Thoracic aorta (tissue), 2 donors: ENCODE measurements at places on chromosomes 7 and 10. TPM values are rescaled to one million over a fixed set of nuclear protein-coding genes. Genes with fewer than 3 reads are reported as not detected.
A peak's percentile ranks its signal among the peaks of the same experiment; 100 is the strongest.

DNA sequence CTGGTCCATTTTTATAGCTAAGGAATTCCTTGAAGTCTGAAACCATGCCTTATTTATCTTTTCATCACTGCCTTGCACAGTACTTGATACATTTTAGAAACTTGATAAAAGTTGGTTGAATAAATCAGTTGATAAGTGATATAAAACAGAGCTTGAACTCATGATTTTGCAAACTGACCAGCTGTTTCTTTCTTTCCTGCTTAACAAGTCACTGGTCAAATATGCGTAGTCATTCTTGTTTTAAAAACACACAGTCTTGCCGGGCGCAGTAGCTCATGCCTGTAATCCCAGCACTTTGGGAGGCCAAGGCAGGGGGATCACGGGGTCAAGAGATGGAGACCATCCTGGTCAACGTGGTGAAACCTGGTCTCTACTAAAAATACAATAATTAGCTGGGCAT lies 6.3 kb downstream of the TPST1 start:
- no peak for DNase-seq

- DNase-seq: no peak
Measured at GRCh38 chr7:99949645-99950228, 20.3 kb upstream of the GJC3 start.

- DNase-seq: no peak
Measured at GRCh38 chr10:128713471-128713870, 587.2 kb upstream of the MKI67 start.

- no peak for DNase-seq
Measured at GRCh38 chr10:125629758-125630376, 53.1 kb downstream of the TEX36 start.

DNA sequence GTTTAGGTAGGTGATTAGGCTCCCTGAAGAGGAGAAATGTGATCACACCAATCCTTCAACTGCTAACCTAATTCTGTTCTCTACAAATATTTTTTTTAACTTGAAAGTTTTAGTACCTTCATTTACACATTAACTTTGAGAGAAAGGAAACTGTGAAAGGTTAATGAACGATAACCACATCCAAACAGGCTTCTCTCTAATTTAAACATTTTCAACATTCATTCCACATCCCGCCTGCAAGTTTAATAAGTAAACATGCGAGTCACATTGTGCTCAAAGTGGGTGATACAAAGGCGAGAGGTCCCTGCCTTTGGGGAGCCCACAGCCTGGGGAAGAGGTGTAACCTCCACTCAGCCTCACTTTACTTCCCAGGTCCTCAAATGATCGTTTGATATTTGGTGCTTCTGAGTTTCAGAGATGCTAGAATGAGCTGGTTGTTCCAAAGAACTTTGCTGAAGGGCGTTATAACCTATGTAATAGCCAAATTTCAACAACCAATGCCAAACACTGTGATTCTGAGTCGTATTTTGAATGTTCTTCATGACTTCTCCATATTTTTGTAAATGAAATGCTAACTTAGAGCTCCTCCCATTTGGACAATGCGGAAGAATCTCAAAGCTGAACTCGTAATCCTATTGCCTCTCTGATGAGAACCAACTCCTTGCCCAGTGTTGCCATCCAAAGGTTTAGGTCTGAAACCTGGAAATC lies 47.5 kb downstream of the DENND2A start:
- DNase-seq: no peak

The HYAL4 gene
- total RNA-seq: not detected

The CREB5 gene
- total RNA-seq: 44.4 TPM

GRCh38 chr10:103493916-103494877 lies 692 bp downstream of the NEURL1 start:
- no peak for DNase-seq

DNA sequence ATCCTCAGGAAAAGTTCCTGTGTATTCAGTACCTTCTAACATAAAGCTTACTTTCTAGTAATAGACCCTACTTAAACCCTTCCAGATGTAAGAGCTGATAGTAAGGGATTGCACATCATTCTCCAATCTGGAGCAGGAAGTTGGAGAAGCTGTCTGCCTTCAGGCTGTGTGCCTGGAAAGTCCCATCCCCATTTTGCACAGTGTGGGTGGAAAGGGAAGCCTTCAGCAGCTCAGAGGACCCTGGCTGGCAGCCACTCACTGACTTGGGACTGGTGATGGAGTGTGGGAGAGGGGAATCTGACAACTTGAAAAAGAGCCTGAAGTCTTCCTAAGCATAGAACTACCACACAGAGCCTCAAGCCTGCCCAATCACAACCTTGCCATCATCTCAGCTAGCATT lies 164.1 kb upstream of the ADO start:
- DNase-seq: no peak

The NKX6-2 gene
- 19.8 TPM for total RNA-seq

- no peak for DNase-seq
Measured at GRCh38 chr7:71824006-71824760, 588.0 kb downstream of the CALN1 start.

The SPDYE2B gene
- not detected for total RNA-seq

- DNase-seq: no peak
Measured at GRCh38 chr10:43885842-43886241, 237.2 kb upstream of the ZNF32 start.

The PSD gene
- total RNA-seq: 0.21 TPM

DNA sequence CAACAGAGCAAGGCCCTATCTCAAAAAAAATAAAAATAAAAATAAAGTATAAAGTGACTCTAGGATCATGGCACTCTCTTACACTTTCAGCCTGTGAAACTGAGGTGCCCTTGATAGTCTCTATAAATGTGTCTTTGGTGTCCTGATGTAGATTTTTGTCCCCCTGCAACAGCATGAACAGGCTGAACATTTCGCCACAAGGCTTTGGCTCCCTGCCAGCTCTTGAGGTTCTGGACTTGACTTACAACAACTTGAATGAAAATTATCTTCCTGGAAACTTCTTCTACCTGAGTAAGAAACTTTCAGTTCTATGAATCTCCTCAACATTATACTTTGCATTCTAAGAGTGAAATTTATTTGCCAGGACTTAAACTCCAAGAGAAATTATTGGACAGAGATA lies 48.1 kb upstream of the BMS1 start:
- DNase-seq: no peak

The WNT2 gene
- total RNA-seq: not detected

- DNase-seq: peak; percentile 43
Measured at GRCh38 chr10:91901784-91902677, 7.3 kb downstream of the FGFBP3 start.

The CNPY1 gene
- not detected for total RNA-seq

DNA sequence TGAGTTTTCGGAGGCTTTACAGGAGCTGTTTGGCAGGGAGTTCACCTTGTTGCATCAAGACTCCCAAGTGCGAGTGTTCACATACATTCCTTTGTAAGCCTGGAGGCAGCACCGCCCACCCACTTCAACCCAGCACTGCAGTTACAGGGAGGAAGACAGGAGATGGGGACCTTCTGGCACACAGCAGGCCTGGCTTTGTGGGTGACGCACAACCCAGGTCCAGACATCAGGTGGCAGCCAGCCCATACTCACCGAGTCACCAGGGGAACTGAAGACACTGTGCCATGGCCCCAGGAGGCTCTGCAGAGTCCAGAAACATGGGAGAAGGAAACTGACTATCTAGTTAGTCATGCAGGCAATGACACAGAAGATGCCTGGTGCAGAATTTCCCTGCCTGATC lies 305.9 kb upstream of the RNF32 start:
- no peak for DNase-seq

The KNDC1 gene
- 0.95 TPM for total RNA-seq

The TRA2A gene
- 55.0 TPM for total RNA-seq

The IFIT1B gene
- not detected for total RNA-seq

DNA sequence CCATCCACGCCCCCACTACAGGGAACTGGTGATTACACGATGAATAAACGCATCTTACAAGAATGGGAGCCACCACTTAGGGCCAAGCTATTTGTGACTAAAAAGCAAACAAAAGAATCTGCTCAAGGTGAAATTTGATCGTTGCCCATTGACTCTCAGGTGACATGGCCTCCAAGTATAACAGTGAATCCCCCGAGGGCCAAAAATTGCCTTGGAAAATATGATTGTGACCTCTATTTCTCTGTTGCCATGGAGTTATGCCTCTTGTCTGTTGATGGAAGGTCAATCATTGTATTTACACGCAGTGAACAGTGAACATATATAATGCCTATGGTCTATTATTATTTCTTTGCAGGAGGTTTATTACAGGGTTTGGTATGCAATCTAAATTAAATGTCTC lies 282.3 kb downstream of the KLF6 start:
- no peak for DNase-seq
